ENCODE measurements at places on chromosomes 5 and 9. TPM values are rescaled to one million over a fixed set of nuclear protein-coding genes. Genes with fewer than 3 reads are reported as not detected.

Gene HTR1A
- not detected for total RNA-seq

Gene AGTPBP1
- total RNA-seq: 15.6 TPM

Gene LHX3
- not detected for total RNA-seq

Gene ABO
- not detected for total RNA-seq

Gene CEP120
- 21.3 TPM for total RNA-seq

Gene GPR150
- 0.40 TPM for total RNA-seq

Gene PCDHB5
- total RNA-seq: 2.2 TPM

Gene IL9
- total RNA-seq: not detected

Gene SLC34A1
- total RNA-seq: not detected

Gene PRDM9
- total RNA-seq: not detected

Gene TAF1L
- under 0.01 TPM for total RNA-seq

Gene CCL27
- 0.17 TPM for total RNA-seq

Gene PCDHA3
- 0.20 TPM for total RNA-seq

Gene ADGRD2
- not detected for total RNA-seq

Gene MYOT
- not detected for total RNA-seq

Gene SPATA31D4
- total RNA-seq: not detected

Gene CDKN2B-AS1
- total RNA-seq: 1.3 TPM

Gene GMCL2
- total RNA-seq: not detected

Gene SH3TC2
- 2.4 TPM for total RNA-seq

Gene CXCL14
- total RNA-seq: 0.26 TPM

Gene ELL2
- total RNA-seq: 48.1 TPM

Gene IPO11
- 32.4 TPM for total RNA-seq

Gene SHISAL2B
- total RNA-seq: not detected

Gene GNA14
- 6.3 TPM for total RNA-seq

Gene EDIL3
- total RNA-seq: 324 TPM

Gene DAB2IP
- 33.3 TPM for total RNA-seq

Gene CYLC2
- not detected for total RNA-seq

Gene SMU1
- total RNA-seq: 31.2 TPM

Gene PROP1
- total RNA-seq: not detected

Gene IL5
- not detected for total RNA-seq
